ENCODE measurements at places on chromosomes 3 and 15. TPM values are rescaled to one million over a fixed set of nuclear protein-coding genes. Genes with fewer than 3 reads are reported as not detected.

Gene GP5
- not detected for total RNA-seq

- no peaks in the 10 kb centered on the region for H3K36me3 ChIP-seq
- peaks cover 26% of the 10 kb centered on the region for H3K4me1 ChIP-seq
- peak; percentile 42 for DNase-seq
- no peak overlapping the region for H3K4me3 ChIP-seq
- H3K27me3 ChIP-seq, result no peaks in the 10 kb centered on the region
These were observed 142.6 kb downstream of the RPLP1 start for GRCh38 chr15:69595009-69595791.

DNA sequence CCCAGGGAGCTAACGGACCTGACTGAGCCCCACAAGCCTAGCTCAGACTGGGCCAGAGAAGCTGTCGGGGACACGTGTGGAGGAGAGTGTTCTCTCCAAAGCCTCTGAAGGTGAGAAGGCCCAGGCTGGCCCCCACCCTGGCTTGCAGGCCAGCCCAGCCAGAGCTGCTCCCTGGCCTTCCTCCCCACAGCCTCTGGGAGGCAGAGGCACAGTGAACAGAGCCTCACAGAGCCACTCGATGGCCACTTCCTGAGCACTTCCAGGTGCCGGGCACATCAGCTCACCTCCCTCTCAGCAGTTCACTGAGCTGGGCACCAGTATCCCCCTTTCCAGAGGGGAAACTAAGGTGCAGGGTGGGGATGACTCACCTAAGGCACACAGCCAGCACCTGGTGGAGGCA is 109.4 kb upstream of the LINGO1 start:
- no peak overlapping the region for H3K4me3 ChIP-seq
- no peaks in the 10 kb centered on the region for H3K27me3 ChIP-seq
- H3K27ac ChIP-seq, result no peak overlapping the region
- no peak for DNase-seq
- H3K4me1 ChIP-seq, result no peaks in the 10 kb centered on the region

GRCh38 chr3:197810901-197811300 is 19.8 kb downstream of the LRCH3 start:
- no peak overlapping the region for H3K4me3 ChIP-seq
- no peaks in the 10 kb centered on the region for H3K4me1 ChIP-seq
- no peaks in the 10 kb centered on the region for H3K36me3 ChIP-seq

Data from Peyer's patch (tissue), 4 donors.